ENCODE measurements at places on chromosomes 6 and 20.
A peak's percentile ranks its signal among the peaks of the same experiment; 100 is the strongest.

DNA sequence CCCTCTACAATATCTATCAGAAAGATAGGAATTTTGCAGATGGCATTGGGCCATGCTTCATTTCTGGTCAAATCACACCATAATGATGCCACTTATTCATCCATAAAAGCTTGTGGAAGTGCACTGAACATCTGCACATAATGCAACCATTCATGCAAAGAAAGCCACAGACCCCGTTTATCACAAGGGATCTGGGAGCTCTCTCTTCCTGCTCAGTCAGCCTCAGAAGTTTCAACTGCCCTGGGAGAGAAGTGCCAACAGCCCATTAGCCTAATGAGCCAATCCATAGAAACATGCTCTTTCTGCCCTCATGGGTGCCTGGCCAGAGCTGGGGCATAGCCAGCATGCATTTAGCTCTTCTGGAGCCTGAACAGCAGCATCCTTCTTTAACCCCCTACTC, 85.8 kb downstream of the SLC35F1 start:
- no peak for DNase-seq

GRCh38 chr6:6600875-6601274, 12.4 kb downstream of the LY86 start:
- DNase-seq, result no peak

DNA sequence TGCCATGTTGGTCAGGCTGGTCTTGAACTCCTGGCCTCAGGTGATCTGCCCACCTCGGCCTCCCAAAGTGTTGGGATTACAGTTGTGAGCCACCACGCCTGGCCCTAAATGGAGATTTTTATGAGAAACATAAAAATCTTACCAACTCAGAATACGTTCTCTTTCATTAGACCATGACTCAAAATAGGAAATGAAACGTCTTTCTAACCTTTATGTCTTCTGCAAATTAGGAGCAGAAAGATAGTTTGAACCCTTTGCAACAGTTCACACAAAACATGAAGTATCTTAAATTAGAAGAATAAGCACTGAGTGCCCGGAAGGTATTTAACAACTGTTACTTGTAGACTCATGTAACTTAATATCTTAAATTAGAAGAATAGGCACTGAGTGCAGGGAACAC, 48.3 kb downstream of the AHI1 start:
- no peak for DNase-seq

GRCh38 chr6:155088856-155089255, 93.7 kb downstream of the TIAM2 start:
- DNase-seq, result no peak

- peak; percentile 31 for DNase-seq
Measured at GRCh38 chr6:133891149-133891926, 2.4 kb downstream of the TCF21 start.

DNA sequence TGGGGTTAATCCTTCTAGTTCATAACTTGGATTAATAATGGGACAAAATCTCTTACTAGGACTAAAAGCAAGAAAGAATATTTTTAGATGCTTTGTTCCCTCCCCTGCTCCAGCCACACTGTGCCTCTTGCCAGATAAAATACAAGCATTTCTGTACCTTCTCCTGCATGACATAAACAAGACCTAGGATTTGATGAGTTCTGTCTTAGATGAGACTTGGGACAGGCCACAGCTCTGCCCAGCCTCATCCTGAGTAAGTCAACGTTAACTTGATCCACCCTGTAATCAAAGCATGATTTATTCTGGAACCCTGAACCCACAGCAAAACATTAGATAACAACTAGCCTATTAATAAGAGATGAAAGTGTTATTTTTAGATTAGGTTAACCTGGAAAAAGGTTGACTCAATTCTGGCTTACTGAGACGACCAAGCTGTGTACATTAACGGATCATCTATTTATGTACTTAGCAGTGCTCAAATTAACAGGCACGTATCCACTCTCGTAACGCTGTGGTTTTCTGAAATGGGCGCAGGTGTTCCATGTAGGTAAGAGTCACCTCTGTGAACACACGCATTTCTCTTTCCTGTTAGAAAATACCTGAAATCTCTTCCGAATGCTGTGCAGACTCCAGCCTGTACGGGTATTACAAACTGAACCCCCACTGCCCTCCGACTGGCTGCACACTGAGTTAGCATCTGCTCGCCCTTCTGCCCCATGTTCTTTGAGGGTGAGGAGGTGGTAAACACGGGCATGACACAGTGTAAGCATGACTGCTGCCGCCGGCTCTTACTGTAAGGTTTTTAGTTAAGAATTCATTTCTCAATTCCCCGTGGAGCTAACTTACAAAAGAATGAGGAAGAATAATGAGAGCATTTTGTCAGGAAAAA, 132.1 kb upstream of the FOXQ1 start:
- no peak for DNase-seq

DNA sequence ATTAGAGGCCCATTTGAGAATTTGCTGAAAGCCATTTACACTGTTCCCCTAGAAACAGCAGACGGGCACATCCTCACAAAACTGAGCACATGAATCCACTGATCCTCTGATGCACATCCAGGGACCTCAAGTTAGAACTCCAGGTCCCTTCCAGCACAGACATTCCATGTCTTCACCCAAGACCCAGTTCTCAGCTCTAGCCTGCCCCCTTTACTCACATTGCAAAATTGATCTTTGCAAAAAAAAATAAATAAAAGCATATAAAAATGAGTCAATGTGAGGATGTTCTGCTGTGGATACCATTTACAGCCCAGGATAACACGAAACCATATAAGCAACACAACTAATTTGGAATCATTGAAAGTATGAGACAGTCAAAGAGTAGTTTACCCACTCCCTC, 458.2 kb upstream of the JARID2 start:
- DNase-seq, result no peak

DNA sequence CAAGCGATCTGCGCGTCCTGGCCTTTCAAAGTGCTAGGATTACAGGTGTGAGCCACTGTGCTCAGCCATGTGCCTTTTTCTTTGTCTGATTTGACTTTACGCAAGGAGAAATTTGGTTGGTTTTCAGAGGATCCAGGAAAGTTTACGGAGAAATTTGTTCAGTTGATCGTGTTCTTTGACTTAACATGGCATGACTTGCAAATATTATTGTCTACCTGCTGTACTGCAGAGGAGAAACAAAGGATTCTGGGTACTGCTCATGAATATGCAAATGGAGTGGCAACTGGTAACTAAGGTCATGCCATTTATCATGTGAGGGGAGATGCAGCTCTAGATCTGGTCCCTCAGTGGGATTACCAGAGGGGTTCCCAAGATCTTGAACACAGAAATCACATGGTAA, 68.8 kb upstream of the CHD6 start:
- no peak for DNase-seq

- DNase-seq, result no peak
Measured at GRCh38 chr6:19943042-19943441, 105.9 kb downstream of the ID4 start.

DNA sequence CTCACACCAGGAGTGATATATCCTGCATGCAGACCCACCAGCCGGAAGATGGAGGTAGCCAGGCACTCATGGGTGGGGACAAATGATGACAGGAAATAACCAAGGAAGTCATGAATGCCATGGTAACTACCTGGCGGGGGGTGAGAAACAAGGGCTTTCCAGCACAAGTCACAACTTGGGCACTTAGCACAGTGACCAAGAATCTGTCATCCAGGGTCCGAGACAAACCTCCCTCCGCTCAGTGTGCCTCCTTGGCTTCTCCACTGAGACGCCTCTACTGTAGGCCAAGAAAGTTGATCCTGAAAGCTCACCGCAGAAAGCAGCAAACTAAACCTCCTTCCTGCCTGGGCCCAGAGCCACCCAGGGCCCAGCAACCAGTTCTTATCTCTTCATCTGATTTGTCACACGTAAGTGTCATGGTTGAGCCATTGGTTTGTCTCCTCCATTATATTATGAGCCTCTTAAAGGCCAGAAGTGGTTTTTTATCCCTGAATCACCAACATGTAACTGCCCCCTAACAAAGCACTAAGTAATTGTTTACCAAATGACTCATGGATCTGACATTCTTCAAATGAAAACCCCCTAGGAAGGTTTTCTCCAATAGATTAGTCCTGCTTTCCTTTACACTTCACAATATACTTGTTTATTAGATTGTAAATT, 84.3 kb upstream of the TAB2 start:
- peak; percentile 67 for DNase-seq
